SHP77 treated with DMSO at 0.1 percent for 48 hours (cell line): ENCODE measurements at places on chromosomes 12 and 14.
A peak's percentile ranks its signal among the peaks of the same experiment; 100 is the strongest.

GRCh38 chr14:97301931-97302559 is 504.9 kb downstream of the VRK1 start:
- DNase-seq, result no peak

- no peak for DNase-seq
These were observed 22.4 kb downstream of the TXNRD1 start for GRCh38 chr12:104237930-104238329.

- DNase-seq, result no peak
These were observed 21.8 kb downstream of the SENP1 start for GRCh38 chr12:48084066-48084465.

DNA sequence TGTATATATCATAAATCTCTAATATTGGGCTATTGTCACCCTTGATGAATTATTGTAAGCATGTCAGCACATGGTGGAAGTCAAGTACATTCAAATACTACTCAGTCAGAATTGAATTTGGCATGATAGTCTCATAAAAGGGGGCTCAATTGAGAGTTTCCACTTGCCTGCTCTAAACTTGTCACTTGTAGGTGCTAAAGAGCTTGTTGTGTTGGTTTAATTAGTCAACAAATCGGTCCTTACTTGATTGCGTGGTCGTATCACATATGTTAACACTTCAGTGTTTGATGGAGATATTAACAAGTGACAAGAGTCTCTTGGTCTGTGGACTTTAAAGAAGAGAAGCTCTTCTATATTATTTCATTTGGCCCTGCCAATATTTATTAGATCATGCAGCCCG is 81.1 kb downstream of the NKX2-1 start:
- DNase-seq, result no peak

GRCh38 chr14:102856179-102856578 is 66.3 kb upstream of the AMN start:
- DNase-seq, result no peak

DNA sequence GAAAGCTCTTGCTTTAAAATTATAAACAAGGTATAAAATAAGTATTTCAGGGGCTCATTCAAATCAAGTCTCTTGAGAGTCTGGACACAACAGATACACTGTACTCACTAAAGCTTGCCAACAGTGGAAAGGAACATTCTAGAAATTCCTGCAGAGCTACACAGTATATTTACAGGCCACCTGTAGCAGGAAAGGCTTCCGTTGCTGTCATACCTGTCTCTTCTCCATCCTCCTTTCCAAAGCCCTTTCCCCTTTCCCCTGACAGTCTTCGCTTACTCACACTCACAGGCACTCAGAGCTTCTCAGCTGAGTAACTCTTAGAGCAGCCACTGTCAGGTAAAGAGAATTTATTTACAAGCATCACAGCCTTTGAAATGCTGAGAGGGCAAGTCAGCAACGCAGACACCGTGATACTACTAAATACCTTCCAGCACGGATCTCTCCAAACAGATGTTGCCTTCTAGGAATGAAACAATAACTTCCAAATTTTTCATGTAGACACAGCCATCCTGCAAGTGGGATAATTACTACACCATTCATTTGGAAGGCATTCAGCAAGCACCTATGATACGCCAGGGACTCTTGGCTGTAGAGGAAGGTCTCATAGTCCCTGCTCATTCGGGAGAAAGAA is 167.9 kb downstream of the FOXN3 start:
- DNase-seq, result no peak

DNA sequence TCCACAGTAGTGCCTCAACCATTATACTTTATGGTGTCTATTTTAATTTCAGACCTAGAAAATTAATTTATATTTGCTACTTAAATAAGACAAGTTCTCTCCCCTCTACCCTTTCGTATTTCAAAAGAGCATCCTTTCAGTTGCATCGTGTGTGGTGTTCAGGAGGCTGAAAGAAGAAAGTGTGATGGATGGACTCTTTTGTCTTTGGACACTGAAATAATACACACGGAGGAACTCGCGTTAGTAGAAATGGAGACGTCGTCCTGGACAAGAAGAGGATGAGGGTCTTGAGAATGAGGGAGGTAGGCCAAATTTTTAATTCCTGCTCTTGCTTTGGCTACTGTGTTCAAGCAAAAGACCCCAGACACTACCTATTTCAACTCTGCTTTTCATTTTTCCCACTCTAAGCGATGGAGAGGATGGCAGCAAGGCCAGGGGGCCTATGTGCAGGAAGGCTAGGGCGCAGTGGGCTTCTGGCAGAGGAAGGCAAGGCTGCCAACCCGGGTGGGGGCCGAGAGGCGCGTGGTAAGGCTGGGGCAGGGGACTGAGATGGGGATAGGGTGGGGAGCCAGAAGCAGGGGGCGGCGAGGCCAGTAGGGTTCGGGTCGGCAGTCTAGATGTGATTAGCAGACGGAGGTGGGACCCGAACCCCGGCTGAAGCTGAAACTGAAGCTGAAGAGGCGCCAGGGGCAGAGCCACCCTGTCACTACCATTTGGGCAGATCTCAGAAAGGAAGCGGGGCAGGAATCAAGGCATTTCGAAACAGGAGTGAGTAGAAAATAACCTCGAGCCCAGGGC is 722 bp downstream of the TMED8 start:
- no peak for DNase-seq

DNA sequence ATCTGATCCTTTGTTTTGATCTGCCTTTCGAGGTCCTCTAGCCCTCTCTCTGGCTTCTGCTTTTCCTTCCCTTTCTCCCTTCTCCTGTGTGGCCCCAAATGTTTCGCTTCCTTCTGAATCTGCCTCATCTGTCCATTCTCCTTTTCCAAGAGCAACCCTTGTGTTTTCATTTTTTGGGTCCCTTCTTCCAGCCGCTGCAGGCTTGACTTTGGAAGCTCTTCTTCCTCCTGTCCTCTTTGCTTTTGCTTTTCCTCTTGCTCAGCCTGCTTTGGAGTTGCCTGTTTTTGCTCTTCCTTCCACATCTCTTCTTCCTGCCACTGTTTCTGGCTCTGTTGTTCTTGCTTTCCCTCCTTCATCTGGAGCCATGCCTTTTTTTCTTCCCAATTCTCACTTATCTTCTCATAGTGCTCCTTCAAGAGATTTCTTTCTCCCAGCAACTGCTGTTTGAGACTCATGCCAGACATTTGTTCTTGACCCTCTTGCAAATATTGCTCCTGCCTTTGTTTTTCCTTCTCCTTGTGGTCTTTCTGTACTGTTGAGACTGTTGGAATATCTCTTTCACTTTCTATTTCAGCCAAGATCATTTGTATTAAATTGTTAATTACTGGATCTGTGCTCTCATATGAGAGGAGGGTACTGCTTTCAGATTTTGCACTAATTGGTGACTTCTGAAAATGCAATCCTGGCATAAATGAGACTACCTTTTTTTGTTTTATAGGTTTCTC is 42.4 kb downstream of the FAM186A start:
- DNase-seq, result no peak

DNA sequence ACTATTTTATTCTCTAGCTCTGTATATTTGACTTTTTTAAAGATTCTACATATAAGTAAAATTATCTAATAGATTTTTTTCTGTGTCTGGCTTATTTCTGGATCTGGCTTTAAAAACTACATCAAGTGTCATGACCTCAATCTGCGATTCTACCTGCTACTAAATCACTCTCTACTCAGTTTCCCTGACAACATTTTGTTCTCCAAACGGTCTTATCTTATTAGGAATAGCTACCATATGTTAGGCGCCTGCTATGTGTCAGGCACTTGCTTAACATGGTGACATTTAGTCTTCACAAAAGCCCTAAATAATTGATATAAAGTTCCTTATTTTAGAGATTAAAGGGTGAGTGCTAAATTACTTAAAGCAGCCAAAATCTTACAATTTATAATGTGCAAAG is 1362.9 kb upstream of the FLRT2 start:
- no peak for DNase-seq

- no peak for DNase-seq
These were observed 276.2 kb downstream of the SSPN start for GRCh38 chr12:26471560-26471959.

- no peak for DNase-seq
These were observed 11.5 kb downstream of the TEAD4 start for GRCh38 chr12:2970744-2971143.

- DNase-seq, result no peak
These were observed 26.4 kb downstream of the CMKLR1 start for GRCh38 chr12:108312693-108313189.

GRCh38 chr12:59396519-59396918 is 199.3 kb upstream of the SLC16A7 start:
- DNase-seq, result no peak

DNA sequence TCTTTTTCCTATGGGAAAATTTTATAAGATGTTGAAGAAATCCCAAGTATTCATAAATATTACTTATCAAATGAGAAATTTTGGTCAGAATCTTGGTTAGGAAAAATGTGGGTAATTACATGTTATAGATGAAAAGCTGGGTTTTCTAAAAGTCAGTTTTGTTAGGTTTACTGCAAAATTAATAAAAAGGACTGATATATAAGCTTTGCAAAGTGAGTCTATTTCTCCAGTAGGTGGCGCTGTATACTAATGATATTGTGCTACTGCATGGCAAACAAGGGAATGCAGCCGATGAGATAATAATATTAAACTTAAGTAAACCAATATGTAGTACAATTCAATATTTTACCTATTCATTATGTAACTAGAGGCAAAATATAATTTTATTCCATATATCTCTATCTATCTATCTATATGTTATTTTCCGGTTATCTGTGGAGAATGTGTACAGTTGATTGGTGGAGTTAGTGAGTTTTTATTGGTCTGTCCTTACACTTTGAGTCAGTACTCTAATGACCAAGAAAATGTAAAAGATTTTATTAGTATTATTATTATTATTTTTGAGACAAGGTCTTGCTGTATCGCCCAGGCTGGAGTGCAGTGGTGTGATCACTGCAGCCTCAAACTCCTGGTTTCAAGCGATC is 32.9 kb downstream of the MIPOL1 start:
- DNase-seq, result peak; percentile 76

- DNase-seq, result peak; percentile 2
These were observed 110.6 kb upstream of the TMEM132D start for GRCh38 chr12:130014485-130014807.

GRCh38 chr12:57899010-57899662 is 42.2 kb upstream of the ATP23 start:
- peak; percentile 20 for DNase-seq

GRCh38 chr14:67529947-67530935 is 2.8 kb upstream of the PLEKHH1 start:
- DNase-seq, result no peak

DNA sequence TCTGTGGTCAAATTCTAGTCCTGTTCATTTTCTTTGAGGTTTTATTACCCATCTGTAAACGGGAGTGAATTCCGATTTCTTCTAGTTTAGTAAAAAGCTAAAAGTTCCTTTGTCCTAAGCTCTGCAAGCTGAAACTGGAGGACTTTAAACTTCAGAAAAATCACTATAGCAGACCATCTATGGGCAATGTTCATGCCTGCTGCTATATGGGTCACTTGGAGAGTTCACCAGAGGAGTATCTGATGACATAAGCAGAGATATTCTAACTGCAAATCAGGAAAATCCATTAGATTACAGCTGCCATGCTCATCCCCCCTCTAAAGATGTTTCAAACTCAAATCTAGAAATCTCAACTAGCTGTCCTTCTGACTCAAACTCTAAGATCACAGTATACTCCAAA is 193.0 kb upstream of the RTL1 start:
- DNase-seq, result no peak

DNA sequence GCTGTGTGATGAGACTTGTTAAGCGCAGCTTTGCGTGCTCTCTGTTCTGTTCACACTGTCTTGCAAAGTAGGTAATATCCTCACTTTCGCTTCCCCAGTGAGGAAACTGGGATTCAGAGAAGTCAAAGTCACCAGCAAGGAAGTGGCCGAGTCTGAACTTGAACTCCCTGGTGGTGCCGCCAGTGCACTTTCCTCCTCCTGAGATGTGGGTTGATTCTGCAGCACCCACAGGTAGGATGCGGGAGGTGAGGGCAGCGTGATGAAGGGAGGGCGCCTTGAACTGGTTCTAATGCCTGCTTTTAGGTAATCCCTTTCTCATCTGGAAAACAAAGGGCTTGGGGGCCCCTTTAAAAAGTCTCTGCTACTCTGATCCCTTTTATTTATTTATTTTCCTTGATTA is 54.9 kb upstream of the IGF1 start:
- no peak for DNase-seq
